ENCODE measurements at places on chromosomes 13 and 19.
A peak's percentile ranks its signal among the peaks of the same experiment; 100 is the strongest.

GRCh38 chr13:107361666-107362065 is 793.7 kb upstream of the ARGLU1 start:
- DNase-seq, result no peak

- no peak for DNase-seq
These were observed 2.0 kb downstream of the TTC9B start for GRCh38 chr19:40216013-40216776.

DNA sequence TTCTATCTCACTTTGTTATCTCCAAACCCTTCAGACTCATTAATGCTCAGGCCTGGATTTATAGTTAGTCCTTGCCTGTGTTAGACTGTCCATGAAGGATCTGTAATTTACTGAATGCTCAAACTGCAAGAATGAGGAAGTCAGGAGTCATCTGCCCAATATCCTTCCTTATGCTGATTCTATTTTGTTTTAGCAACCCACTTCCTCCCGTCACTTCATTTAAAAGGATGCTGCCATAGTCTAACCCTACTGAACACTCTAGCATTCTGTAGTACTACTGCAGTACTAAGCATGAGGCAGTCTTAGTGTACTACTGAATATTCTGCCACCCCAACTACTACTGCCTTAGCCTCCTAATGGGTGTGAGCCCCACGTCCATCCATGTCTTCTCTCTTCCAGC is 1.5 kb downstream of the FCAR start:
- DNase-seq, result no peak

DNA sequence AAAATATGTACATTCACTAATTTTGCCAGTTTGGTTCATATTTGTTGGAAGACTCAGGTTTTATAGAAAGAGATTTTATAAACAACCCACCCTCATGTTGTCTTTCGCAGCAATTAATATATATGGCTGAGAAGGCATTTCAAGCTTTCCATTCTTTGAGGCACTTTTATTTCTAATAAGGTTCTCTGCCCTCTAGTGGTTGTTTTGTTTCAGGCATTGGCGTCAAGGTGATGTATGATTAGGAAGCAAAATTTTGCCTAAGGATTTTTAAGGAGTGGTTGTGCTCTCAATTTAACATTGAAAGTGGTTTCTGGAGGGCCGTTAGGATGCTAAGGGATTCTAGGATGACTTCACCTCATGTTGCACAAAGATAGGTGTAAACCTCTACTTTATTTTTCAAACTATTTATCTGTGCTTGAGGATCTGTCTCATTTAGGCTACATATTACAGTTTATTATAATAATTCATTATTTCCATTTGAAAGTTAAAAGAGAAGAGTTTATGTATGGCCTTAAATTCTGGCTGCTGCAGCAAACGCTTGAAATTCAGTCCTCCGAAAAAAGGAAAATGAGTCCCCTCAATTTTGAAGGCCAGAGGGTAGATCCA is 35.9 kb downstream of the OXGR1 start:
- DNase-seq, result peak; percentile 1

DNA sequence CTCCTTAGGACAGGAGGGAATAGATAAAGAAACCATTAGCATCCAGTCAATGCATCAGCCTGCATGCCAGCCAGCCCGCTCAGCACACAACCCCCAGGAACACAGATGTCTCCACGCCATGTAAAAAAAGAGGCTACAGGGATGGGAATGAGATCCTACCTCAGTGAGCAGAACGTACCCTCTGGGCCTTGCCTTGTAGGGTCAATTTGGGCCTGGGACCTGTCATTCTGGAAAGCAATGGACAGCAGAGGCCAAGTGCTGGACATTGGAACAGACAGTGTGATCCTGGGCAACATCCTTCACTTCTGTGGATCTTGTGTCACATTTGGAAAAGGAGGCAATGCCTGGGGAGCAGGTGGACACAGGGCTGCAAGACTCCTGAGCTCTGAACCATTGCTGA is 26.0 kb downstream of the VSTM2B start:
- no peak for DNase-seq

GRCh38 chr13:92487238-92487637 is 739.4 kb upstream of the GPC6 start:
- DNase-seq, result no peak

DNA sequence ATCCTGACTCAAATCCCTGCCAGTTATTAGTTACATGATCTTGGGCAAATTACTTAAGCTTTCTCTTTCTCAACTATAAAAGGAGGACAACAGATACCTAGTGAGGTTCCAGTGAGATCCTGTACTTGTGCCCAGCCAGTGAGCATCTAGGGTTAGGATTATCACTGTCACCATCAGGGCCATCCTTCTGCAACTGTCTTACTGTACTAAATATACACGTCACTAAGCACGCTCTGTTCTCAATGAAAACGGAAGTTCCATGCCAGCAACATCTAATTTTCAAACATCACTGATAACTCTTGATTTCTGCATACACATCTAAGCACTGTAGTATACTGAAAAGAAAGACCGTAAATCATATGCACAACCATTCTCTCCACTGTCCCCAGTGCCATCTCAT is 70.0 kb downstream of the FOXO1 start:
- DNase-seq, result no peak

DNA sequence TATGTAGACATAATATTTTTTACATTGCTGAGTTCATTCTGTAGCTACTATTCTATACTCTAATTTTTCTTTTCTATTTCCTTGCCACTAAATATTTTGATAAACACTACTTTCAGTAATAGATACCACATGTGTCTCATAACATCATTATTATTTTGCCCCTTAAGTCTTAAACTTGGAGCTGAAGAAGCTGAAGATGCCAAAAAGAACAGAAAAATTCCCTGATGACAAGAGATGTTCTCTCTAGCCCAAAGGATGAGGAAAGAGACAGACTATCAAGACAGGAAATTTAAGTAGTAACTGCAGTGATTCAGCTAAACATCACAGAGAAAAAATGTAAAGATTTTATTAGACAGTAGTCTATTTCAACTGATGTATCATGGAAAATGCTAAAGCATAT is 322.0 kb upstream of the KLHL1 start:
- no peak for DNase-seq

- DNase-seq, result no peak
These were observed 47.9 kb upstream of the C13orf42 start for GRCh38 chr13:51158880-51159518.

DNA sequence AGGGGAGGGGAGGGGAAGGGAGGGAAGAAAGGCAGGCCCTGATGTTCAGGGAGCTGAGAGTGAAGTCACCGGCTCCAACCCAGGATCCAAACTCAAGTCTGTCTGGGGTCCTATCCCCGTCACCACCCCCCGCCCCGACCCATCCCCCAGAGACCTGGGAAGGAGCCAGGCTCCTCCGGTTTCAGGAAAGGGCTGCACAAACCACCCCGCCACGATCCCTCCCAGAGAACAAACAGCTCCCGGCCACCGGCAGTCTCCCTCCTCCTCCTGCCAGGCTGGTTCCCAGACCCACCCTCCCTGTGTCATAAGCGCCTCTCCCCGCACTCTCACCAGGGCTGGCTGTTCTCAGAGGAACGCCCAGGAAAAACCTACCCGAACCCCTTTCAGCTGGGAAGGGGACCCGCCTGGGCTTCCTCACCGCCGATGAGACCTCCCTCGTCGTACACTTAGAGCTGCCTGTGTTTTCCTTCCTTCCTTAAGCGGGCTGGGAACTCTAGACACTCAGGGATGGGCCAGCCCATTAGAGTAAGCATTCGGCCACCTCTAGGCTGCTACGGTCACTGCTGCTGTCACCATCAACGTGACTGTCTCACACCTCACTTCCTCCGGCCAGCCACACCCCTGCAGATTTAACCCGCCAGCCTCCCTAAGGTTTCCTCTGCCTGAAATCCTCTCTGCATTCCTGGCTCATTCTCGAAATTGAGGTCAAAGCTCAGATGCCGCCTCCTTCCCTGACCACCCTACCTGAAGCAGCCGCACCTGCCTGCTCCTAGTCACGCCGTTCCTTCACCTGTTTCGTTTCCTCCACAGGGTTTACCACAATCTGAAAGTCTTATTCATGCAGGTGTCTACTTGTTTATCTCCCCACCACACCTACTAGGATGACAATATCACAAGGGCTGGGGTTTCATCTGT is 6.3 kb upstream of the RDH13 start:
- DNase-seq, result no peak

DNA sequence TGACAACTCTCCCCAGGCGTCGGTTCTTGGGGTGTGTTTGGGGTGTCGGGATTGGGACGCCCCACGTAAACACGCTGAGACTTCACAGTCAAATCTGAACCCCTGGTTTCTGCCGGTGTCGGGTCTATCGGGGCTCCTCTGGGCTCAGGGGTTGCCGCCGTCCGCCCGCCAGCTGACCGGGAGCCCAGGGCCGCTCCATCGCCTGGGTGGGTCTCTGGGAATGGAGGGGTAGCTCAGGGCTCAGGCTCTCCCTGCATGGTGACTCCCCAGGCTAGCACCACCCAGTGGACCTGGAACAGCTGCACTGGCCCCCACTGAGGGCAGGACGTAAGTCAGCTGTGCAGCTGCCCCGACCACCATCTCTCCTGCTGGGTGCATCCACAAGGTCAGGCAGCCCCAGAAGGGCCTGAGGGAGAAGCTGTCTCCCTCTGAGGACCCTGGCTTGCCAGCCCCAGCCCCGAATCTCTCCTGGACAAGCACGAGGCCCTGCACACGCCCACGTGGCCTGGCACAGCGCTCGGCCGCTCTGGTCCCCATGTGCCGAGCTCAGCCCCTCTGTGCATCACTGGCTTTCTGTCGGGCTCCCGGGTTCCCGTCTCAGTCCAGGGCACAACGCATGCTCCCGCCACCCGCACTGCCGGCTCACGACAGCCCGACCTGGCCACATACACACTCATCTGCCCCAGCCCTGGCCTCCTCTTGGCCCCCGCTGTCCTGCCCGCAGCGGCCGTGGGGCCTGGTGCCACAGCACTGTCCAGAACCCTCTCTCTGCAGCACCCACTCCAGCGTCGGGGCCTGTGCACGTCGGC is 6.1 kb downstream of the RNF126 start:
- DNase-seq, result no peak

DNA sequence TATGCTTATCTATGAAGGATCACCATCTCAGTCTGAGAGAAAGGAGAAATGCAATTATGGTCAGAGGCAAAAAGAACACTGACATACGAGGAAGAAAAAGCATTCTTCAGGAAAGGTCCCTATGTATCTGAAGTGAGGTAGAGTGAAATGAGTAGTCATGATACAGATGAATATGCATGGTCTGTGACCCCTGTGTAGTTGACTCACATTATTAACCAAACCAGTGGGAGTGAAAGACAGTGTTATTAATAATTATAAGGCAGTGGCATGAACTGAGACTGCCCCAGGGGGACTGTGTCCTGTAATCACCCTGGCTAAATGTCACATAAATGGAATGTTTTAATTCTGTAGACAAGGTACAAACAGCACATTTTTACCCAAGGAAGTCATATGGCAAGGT is 1320.2 kb upstream of the PCDH9 start:
- DNase-seq, result no peak

- no peak for DNase-seq
These were observed 122.9 kb upstream of the RNF113B start for GRCh38 chr13:98299966-98300350.

DNA sequence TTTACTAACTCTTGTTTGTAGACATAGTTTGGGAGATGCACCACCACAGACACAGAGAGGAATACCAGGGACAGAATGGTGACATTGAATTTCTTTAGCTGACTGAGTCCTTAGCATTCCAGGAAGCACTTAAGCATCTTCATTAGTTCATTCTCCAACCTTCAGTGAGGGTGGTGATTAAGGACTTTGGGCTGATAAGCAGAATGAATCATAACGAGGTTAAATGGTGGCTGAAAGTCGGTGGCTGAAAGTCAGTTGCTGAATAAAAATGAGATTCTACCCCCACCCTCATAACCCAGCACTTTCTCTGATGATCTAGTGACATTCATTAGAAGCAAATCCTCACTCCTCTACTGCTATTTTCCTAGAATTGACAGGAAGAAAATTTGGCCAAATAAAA is 10.6 kb downstream of the PCDH8 start:
- no peak for DNase-seq

DNA sequence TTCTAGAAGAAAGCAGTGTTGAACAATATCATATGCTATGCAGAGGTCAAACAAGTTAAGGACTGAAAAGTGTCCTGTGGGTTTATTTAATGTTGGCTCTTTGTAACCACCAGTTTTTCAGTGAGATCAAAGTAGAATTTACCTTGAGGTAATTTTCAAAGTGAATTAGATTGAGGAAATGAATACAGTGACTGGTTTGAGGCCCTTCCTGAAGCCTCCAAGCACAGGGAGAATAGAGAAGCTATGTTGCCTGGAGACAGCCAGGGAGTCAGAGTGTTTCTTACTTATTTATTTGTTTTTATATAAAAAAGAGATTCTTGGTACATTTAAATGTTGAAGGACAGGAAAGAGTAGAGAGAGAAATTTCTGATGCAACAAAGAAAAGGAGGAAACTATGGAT is 954.3 kb upstream of the SPRY2 start:
- DNase-seq, result no peak

GRCh38 chr19:50659318-50660087 is 10.3 kb downstream of the C19orf81 start:
- no peak for DNase-seq

GRCh38 chr19:29806098-29806866 is 5.5 kb upstream of the CCNE1 start:
- no peak for DNase-seq

GRCh38 chr13:79792716-79793115 is 311.8 kb downstream of the NDFIP2 start:
- DNase-seq, result no peak

- no peak for DNase-seq
These were observed 52.0 kb downstream of the TDRD3 start for GRCh38 chr13:60448907-60449510.

GRCh38 chr13:85216576-85216975 is 582.6 kb downstream of the SLITRK6 start:
- no peak for DNase-seq

GRCh38 chr13:32997399-32997798 is 18.8 kb upstream of the KL start:
- DNase-seq, result no peak

GRCh38 chr19:2339644-2340310 is 11.3 kb downstream of the SPPL2B start:
- no peak for DNase-seq

DNA sequence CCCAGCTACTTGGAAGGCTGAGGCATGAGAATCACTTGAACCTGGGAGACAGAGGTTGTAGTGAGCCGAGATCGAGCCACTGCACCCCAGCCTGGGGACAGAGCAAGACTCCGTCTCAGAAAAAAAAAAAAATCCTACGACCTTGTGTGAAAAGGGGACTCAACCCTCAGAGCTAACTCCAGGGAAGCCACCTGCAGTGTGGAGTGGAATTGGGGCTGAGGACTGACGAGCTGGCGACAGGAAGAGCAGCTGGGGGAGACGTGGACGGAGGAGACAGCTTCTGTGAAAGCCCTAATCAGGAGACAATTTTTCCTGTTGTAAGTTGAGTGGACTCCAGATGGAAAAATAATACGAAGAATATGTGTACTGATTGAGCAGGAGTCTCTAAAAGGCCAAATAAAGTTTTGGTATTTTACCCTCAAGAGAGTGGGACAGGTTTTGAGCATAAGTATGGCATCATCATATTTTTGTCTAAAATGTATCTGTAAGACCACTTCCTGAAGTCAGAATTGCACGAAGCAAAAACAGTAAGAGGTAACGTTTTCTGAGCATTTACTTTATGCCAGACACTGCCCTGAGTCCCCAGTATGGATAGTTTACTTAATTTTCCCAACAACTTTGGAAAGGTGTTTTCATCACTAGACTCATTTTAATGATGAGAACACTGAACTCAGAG is 12.0 kb upstream of the LAIR1 start:
- no peak for DNase-seq
